ENCODE measurements at places on chromosomes 7 and 10. TPM values are rescaled to one million over a fixed set of nuclear protein-coding genes. Genes with fewer than 3 reads are reported as not detected.

- DNase-seq, result no peak
Observed at GRCh38 chr10:96697438-96697837, 22.9 kb downstream of the PIK3AP1 start.

DNA sequence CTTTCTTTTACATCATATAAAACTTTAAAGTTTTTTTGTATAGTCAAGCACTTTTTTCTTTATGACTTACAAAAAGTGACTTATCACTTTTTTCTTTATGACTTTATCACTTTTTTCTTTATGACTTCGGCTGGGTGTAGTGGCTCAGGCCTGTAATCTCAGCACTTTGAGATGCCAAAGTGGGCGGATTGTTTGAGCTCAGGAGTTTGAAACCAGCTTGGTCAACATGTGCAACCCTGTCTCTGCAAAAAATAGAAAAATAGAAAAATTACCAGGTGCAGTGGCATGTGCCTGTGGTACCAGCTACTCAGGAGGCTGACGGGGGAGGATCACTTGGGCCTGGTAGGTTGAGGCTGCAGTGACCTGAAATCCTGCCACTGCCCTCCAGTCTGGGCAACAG, 108.8 kb upstream of the CSTF2T start:
- DNase-seq, result no peak

GRCh38 chr7:99631295-99632109, 14.8 kb downstream of the ZSCAN25 start:
- DNase-seq, result peak; percentile 29

GRCh38 chr7:24739306-24739705, 18.0 kb downstream of the GSDME start:
- DNase-seq, result no peak

DNA sequence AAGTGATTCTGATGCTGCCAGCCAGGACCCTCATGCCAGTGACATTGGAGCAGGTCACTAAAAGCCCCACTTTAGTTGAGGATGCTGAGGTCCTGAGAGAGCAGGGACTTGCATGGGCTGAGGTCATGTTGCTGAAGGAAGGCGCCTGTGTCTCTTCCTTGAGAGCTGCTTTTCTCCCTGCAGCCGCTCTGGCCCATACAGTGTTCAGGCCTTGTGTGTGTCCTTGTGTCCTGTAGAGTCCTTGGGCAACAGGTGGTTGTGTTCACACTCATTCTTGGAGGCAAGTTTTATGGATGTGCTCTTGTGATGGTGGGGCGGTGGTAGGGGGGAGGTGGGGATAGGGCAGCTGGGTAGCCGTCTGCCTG, 33.3 kb downstream of the TSPAN14 start:
- DNase-seq, result no peak

DNA sequence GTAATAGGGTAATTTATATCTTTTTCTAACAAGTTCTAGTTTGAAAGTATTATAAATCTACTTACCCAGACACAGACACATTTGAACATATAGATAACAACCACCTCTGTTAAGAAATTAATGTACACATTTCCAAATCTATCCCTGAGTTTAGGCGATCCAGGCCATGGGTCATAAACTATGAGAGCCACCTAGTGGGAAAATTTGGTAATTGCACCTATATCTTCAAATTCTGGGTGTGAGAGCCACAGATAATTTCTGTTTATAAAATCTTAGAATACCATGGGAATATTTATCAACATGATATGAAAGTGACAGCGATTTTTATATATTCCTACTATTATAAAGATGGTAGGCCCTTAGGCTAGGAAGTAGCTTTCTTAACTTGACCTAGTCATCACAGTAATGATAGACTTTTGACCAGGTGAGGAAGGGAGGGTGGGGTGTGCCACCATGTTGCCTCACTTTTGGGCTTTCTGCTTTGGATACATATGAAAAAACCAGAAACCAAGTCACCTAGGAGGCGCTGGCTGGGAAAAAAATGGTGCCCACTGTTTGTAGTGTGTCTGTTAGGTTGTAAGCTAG, 8.0 kb upstream of the EPHA1 start:
- no peak for DNase-seq

DNA sequence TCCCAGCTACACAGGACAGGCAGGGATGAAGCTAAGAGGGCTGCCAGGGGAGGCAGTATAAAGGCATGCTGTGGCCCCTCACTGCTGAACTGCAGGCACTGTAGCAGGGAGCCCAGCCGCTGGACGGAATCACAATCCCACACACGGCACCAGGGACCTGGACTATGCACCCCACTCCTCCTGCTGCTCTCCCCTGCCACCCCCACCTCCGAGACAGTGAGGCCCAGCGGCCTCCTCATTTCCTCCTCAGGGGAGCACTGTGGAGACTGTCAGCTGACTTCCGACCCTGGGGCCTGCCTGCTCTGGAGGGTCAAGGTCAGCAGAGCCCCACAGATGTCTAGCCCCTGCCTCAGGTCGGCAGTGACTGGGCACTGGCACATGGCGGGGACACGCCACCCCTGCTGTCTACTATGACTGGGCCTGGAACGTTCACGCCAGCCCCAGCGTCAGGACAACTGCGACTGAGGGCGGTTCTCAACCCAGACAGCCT, 92.7 kb downstream of the FAM53B start:
- peak; percentile 52 for DNase-seq

DNA sequence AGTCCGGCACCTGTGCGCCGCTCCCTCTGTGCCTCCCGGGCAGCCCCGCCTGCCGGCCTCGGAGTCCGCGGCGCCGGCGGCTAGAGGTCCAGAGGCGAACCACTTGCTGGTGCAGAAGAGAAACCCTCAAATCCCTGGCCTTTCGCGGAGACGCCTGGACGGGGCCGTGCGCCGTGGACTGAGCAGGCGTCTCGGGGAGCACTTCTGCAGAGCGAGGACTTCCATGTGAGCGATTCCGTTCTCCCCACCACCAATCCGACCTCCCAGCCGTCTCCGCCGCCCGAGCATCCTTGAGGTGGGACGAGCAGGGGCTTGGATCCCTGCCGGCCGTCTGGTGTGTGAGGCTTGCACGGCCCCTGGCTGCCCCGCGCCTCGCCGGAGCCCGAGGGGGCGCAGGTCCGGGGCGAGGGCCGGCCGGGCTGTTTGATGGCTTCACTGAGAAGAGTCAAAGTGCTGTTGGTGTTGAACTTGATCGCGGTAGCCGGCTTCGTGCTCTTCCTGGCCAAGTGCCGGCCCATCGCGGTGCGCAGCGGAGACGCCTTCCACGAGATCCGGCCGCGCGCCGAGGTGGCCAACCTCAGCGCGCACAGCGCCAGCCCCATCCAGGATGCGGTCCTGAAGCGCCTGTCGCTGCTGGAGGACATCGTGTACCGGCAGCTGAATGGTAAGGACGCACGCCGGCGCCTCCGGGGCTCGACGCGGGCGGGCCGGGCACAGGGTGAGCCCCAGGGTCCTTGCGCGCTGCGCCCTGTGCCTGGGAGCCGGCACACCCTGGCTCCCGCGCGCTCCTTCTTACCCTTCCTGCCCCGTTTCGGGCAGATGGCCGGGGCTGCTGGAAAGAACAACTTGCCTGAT, 660 bp downstream of the GALNT17 start:
- DNase-seq, result no peak

- DNase-seq, result no peak
Observed at GRCh38 chr7:33217595-33217994, 88.2 kb downstream of the BBS9 start.

GRCh38 chr10:32446536-32447406, 831 bp downstream of the CCDC7 start:
- DNase-seq, result no peak

Gene GPR26
- total RNA-seq, result not detected

Gene LRRC17
- total RNA-seq, result not detected

Gene ADAP1
- 11.5 TPM for total RNA-seq

Gene SOSTDC1
- not detected for total RNA-seq

Gene EPC1
- 205 TPM for total RNA-seq

All from CD8-positive, alpha-beta T cell (primary cell).